Neural cell (in vitro differentiated cells): ENCODE measurements at places on chromosomes 5 and 9. TPM values are rescaled to one million over a fixed set of nuclear protein-coding genes. Genes with fewer than 3 reads are reported as not detected.

SLC45A2 gene
- 1.2 and 6.2 TPM in 2 replicates for polyA plus RNA-seq

WNT8A gene
- 0.26 and 0.60 TPM in 2 replicates for polyA plus RNA-seq

CCDC192 gene
- polyA plus RNA-seq = not detected in 2 replicates

NEUROG1 gene
- polyA plus RNA-seq = not detected in 2 replicates

TAF11L10 gene
- polyA plus RNA-seq = not detected in 2 replicates

PIGO gene
- polyA plus RNA-seq = 7.9 and 8.5 TPM in 2 replicates

HARS2 gene
- 93.9 and 102 TPM in 2 replicates for polyA plus RNA-seq

PCA3 gene
- 0.16 TPM in 1 of 2 replicates, not detected in the other for polyA plus RNA-seq
